ENCODE measurements at places on chromosomes 16 and 17.

DNA sequence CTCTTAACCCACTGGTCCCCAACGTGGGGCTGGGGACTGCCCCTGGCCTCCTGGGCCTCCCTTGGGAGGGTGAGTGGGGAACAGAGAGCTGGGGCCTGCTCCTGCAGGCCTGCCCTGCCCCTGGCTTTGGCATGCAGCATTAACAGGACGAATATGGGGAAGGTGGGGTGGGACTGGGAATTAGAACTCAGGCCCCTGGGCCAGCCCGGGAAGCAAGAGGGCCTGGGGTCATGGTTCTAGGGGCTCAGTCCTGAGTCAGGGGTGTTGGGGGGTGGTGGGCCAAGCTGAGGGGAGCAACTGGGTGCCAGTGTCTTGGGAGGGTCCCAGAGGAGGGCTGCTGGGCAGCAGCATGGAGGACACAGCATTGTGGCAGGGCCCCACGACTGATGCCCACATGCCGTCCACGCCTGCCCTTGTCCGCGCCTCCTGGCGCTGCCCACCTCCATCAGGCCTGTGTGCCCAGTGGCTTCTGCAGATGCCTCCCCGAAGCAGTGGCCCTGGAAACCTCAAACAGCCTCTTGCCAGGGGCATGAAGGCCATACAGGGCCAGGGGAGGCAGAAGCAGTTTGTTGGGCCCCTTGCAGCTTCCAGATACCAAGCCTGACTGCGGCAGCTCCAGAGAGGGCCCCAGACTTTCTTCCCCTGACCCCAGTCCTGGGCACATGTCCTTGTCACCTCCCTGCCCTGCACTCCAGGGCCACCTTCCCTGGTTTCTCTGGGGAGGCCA lies 4.8 kb downstream of the MAP2K3 start:
- no peak for DNase-seq

GRCh38 chr16:9297437-9298113 lies 206.1 kb downstream of the HAPSTR1 start:
- no peak for DNase-seq

DNA sequence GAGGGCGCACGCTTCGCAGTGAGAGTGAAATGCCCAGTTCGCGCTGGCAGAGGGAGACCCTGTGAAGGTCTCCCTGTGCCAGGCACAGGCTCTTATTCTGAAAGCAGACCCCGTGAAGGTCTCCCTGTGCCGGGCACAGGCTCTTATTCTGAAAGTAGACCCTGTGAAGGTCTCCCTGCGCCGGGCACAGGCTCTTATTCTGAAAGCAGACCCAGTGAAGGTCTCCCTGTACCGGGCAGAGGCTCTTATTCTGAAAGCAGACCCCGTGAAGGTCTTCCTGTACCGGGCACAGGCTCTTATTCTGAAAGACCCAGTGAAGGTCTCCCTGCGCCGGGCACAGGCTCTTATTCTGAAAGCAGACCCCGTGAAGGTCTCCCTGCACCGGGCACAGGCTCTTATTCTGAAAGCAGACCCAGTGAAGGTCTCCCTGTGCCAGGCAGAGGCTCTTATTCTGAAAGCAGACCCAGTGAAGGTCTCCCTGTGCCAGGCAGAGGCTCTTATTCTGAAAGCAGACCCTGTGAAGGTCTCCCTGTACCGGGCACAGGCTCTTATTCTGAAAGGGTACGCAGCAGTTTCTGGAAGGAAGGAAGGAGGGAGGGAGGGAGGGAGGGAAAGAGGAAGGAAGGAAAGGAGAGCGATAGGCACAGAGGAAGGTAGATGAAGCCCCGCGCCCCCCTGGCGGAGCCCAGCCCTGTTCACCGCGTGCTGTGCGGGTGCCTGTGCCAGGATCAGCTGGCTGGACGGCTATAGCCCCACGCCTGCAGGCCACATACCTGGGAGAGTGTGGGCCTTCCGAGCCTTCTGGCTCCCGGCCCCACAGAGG lies 55.3 kb downstream of the WDR45B start:
- DNase-seq: peak; percentile 19

GRCh38 chr16:88867581-88868246 lies 1.3 kb upstream of the PABPN1L start:
- no peak for DNase-seq

GRCh38 chr17:1787301-1787902 lies 25.5 kb downstream of the SERPINF1 start:
- DNase-seq: no peak

DNA sequence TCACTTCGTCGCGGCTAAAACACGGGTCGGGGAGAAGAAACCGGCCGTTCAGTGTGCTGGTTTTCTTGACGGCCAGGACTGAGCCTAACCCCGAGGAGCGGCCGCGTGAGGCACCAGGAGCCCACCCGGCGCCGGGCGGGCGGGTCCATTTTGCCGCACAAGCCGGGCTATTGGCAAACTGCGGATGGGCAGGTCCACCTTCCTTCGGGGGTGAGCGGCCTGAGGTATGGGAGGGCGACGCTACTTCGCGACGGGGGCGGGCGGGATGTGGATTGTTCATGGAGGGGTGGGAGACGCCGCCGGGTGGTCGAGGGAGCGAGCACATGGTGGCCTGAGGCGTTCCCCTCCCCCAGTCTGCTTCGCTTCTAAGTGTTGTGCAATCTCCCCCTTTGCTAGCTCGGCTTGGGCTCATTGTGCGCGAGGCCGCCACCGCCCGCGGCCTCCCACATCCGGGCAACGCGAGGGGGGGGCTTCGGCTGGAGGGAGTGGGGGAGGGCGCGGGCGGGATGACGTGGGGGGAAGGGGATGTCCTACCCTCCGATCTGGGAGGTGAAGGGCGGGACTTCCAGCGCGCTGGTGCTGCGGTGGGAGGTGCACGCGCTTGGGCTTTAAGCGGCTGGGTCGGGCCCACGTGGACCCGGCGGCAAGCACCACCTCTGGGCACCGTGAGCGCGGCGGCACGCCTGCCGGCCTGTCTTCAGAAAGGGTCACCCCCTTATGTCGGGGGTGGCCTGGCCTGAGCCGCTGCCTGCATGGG lies 5.9 kb upstream of the CD68 start:
- DNase-seq: peak; percentile 77

DNA sequence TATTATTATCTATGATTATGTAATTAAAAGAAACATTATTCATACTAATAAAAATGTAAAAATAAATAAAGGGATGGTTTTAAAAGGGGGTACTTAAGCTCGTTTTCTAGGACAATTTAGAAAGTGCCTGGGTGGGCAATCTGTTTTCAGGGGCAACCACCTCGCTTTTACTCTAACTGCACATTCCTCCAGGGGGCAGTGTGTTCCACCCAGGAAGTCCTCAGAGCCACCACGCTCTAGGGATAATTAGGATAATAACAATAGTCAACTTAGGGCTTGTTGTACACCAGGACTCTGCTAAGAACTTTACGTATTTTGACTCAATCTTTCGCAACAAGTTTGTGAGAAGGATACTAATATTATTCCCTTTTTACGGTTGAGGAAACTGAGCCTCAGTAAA lies 396.7 kb upstream of the MAF start:
- DNase-seq: no peak

DNA sequence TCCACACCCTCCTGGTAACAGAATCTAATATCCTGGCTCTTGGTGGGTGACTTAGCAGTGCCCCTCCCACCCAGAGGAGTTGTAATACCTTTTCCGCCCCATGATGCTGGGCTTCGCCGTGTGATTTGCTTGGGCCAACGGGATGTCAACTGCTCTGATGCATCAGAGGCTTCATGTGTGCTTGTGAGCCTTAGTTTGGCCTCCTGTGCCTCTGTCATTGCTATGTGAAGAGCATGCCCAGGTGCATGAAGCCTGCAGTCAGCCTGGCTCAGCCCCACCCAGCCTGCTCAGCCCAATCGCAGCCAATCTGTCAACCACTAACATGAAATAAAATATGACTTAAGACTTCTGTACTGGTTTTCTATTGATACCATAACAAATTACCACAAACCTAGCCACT lies 201.2 kb upstream of the RPL38 start:
- DNase-seq: no peak

DNA sequence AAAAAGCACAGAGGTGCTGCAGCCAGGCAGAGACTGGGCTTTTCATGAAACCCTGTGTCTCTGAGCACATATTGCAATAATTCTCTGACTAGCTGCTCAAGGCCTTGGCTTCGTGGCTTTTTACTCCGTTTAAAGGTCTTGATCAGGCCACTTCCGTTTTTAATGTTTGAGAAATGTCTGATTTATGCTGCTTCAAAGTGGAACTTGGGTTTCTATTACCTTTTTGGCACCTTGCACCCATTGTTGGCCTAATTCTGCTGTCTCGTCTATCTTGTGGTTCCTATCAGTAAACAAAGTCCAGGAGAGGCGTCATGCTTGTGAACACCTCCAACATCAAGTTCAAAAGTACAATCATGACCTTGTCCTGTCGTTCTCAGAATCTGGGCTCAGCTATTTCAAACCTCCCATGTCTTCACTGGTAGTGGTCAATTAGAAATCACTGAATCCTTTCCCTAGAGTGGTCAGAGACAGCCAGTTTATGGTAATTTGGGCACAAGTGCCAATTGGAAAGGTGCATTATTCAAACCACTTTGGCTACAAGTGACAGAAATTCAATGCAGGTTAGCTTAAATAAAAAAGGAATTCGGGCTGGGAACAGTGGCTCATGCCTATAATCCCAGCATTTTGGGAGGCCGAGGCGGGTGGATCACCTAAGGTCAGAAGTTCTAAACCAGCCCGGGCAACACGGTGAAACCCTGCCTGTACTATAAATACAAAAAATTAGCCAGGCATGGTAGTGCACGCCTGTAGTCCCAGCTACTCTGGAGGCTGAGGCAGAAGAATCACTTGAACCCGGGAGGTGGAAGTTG lies 33.3 kb upstream of the METTL9 start:
- DNase-seq: no peak

- no peak for DNase-seq
Observed at GRCh38 chr17:14341866-14342265, 41.0 kb downstream of the HS3ST3B1 start.

DNA sequence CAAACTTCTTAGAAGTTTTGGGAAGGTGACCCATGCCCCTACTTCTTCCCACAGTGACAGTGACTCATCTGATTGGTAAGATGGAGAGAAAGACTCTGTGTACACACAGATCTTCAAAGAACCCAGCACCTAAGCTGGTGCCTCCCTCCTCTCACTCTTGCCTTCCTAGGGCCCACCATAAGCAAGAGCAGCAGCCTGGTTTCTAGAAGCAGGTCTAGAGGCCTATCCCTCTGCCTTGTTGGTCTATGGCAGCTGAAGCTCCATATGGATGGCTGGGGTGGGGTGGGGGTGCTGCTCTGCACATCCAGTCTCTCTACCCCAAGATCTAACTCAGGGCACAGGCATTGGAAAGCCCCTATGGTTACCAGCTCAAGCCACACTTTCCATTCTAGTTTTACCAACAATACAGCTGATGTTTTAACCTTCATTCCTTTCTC lies 47.5 kb downstream of the STAT3 start:
- no peak for DNase-seq

DNA sequence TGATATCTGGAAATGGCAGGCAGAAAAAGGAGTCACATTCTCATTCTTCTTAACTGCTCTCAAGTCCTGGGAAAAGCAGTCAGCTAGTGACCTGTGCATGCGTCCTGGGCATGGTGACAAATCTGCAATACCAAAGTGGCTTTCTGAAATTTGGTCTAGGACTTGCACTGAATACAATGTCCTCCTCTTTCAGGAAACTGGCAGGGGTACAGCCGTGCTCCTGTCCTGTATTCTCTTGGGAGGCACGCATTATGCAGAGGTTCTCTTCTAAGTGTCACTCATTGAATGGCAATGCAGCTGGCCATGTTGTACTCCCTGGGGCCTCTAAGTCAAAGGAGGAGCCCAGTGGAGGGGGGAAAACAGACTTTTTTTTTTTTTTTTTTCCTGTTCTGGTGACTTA lies 10.6 kb downstream of the PHF12 start:
- DNase-seq: no peak

DNA sequence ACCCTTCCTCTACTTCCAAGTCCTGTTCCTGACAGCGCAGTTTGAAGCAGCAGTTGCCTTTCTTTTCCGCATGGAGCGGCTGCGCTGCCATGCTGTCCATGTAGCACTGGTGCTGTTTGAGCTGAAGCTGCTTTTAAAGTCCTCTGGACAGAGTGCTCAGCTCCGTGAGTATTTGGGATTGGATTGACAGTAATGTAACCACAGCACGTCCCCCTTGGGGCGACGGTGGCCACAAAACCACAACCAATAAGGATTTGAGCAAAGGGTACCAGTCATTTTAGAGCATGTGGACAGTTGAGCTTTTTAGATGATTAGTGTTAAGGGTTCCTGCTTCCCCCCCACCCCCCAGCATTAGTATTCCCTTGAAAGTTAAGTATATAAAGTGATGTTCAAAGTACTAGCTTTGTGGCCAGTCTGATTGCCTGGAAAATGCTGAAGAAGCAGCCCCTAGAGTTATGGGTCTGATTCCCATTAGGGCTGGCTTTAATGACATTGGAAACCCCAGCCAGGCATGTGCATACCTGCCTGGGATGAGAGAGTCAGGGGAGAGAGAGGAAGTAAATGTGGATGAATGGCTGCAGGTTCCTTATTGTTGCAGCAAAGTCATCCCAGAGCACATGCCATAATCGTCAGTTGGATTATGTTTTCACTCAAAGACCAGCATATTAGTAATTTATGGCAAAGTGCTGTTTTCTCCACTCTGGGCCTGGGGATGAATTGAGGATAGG lies 31.6 kb upstream of the SLC12A3 start:
- DNase-seq: no peak

DNA sequence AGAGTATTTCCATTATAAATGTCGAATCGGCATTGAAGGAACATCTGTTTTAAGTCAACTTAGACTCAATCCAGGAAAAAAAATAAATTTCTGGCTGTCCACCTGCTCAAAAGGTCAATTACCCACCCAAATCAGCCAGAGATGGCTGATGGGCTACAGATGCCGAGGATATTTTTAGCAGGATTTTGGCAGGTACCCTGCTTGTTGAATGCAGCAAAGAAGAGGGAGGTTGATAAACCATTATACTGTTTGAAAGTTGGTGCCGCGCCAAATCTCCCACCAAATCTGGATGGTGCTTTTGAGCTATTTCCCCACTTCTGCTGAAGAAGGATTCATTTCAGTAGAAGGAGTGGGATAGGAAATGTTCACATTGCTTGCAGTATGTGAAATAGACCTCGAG lies 537.7 kb downstream of the MAF start:
- no peak for DNase-seq

Data from stimulated activated CD8-positive, alpha-beta memory T cell treated with anti-CD3 and anti-CD28 coated beads, Interleukin-7, amount 100 ng/mL, for 1 hour (primary cell).